ENCODE measurements at places on chromosomes 11 and 22.

GRCh38 chr11:131476266-131476665 is 105.9 kb downstream of the NTM start:
- DNase-seq = no peak

GRCh38 chr11:76455931-76456330 is 11.1 kb downstream of the EMSY start:
- no peak for DNase-seq

- DNase-seq = no peak
These were observed 89.5 kb downstream of the CDKN1C start for GRCh38 chr11:2796091-2796490.

DNA sequence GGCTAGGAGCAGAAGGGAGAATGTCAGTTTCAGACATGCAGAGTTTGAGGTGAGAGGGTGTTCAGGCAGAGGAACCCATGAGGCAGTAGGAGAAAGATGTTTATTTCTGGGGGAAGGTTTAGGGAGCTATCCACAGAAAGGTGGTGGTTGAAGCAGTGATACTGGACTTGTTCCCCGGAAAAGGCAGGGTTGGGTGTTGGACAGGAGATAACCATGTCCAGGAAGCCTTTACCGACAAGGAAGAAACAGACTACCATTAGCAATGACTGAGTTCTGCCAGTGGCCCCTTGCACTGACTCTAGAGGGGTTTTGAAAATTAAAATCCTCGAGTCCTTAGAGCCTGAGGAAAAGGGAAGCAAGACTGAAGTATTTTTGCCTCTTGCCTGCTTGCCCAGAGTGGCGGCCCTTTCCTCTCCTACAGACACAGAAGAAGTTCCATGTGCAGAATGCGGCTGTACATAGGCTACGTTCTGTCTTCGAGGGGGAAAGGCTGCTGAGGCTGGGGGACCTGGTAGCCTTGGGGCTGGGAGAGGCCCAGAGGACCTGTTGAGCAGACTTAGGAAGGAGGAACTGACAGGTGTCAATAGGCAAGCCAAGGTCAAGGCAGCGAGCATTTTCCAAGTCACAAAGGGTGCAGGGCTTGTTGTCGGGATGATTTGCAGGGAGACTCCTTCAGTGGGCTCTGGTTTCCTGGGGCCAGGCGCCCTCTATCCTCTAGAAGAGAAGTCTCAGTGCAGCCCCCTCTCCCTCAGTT is 146.7 kb downstream of the LDLRAD3 start:
- no peak for DNase-seq

- no peak for DNase-seq
These were observed 80.5 kb upstream of the CHRM4 start for GRCh38 chr11:46471943-46472661.
